ENCODE measurements at places on chromosomes 1 and 21.

GRCh38 chr21:16913010-16913409, 599.8 kb upstream of the CXADR start:
- DNase-seq, result no peak

- no peak for DNase-seq
Measured at GRCh38 chr1:7847599-7847998, 5.3 kb downstream of the UTS2 start.

DNA sequence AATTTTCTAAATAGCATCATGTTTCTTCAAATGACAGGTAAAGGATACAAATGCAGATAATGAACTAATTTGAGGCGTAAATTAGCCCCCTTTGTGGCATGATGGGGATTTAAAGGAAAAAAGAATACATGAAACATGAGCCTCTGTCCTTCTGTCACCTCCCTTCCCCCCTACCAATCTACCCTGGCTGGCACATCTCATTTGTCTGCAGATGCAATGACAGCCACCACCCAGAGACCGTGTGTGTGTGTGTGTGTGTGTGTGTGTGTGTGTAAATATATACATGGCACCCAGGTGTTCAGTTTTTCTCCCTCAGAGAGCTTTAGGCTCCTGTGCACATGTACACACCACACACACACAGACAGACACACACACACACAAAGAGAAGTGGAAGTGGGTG, 451.1 kb downstream of the RWDD3 start:
- no peak for DNase-seq

DNA sequence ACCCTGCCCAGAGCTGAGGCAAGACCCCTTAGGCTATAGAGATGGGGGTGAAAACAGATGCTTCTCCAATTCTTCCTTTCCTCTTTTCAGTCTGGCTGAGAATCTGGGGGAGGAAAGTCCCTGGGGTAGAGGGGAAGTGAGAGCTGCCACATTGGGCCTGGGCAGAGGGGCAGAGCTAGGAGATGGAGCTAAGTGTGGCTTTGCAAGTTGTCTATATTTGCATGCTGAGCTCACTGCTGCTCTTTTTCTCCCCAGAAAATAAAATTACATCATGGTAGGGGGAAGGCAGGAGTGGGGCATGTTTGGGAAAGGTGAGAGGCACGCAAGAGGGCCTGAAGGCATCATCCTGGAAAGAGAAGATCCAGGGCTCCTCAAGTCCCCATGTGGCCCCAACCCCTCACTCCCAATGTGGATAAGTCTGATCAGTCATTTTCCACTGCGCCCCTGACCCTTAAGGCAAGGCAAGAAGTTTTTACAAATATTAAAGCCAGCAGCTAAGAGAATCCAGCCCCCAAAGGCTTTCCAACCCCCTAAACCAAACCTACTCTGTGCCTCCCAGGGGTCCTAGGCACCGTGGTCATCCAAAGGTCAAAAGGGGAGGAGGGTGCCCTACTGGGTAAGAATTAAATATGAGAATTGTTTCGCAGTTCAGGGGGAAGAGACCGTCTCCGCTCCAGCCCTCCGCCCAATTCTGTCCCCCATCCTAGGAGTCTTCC, 500 bp upstream of the PEA15 start:
- peak; percentile 68 for DNase-seq

DNA sequence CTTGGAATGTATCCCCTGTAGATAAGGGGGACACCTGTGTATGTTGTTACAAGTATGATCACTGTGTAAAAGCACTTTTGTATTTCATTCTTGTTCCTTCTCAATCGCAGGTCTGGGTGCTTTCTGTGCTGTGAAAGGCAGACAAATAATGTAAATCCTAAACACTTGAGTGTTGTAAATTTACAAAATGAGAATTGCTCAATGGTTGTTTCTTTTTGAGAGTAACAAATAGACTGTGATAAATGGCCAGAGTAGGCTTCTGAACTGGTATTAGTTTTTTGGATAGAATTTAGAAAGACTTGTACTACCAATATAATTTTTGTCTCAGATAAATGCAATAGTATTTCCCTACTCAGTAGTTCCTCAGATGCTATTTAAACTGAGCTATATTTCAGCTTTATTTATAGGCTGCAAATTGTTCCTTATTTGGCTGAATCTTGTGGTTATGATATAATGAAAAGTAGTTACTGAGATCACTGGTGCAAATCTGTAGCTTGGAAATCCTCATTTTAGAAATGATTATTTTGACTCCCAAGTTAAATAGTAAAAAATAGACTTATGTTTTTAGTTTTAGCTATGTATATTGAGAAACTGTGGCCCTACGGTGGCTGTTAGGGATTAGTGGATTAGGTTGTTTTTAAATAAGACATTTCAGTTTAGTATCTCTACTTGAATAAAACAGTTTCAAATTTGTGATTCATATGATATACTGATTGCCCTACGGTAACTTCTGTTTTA, 9.2 kb downstream of the BACH1 start:
- DNase-seq, result no peak

DNA sequence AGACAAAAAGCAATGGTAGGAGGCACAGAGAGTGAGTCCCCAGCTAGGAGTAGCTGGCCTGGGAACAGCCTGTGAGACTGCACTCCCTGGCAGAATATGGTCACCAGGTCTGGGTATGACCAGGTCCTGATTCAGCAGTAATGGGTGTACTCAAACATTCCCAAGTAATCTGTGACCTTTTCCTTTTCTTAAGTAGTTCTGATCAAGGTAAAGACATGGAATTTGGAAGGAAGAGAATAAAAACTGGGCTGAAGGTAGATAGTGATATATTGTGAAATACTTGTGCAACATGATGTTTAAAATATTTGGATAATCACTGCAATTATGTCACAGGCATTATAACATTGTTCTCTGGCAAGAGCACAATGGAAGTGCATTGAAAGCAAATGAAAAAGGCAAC, 147.2 kb upstream of the DPYD start:
- DNase-seq, result no peak

- no peak for DNase-seq
Measured at GRCh38 chr21:42257091-42257765, 38.3 kb downstream of the ABCG1 start.

DNA sequence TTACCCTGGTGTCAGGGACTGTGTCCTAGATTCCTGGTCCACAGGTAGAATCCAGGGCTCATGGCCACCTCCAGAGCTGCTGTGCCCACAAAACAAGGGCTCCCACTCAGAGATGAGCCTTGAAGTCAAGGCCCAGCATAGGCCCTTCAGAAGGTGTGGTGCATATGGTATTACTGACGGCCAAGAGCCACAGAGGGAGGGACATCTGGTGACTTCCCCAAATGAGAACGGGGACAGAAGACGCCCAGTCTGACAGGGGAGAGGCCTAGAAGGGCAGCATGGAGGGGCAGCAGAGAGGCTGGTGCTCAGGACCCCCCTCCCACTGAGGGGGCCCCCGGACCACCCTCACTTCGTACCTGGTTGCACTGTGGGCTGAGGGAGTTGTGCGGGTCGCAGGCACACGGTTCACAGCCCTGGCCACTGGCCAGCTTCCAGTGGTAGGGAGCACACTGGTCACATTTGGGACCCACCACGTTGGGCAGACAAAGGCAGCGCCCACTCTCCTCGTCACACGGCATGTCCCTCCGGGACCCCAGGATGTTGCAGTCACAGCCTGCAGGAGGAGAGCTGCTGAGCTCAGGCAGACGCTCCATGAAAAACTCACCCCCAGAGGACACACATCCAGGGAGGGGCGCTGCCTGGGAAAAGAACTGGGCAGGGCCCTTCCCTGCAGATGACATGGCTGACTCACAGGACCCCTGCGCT, 25.0 kb downstream of the LAMB3 start:
- DNase-seq, result peak; percentile 33

DNA sequence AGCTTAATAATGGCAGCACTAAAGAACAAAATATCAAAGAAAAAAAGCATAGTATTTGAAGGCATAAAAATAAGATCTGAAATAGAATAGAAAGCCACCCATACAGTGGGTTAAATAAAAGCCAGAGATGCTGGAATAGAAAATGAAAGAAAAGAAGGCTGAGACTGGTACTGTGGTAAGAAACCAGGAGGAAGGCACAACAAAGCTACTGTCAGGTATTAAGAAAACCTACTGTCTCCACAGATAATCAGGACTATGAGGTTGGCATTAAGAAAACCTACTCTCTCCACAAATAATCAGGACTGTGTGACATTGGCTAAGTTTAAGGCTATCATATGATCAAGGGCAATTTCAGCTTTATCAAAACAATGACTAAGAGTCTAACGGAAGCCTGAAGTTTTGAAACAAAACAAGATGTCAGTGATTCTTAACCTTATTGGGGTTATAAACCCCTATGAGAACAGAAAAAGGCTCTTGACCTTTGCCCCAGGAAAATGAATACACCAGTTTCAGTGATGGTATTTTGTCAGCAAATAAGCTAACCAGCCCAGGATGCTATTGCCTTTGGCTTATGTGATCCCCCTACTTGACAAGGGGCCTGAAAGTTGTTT, 24.4 kb downstream of the MCOLN2 start:
- no peak for DNase-seq

DNA sequence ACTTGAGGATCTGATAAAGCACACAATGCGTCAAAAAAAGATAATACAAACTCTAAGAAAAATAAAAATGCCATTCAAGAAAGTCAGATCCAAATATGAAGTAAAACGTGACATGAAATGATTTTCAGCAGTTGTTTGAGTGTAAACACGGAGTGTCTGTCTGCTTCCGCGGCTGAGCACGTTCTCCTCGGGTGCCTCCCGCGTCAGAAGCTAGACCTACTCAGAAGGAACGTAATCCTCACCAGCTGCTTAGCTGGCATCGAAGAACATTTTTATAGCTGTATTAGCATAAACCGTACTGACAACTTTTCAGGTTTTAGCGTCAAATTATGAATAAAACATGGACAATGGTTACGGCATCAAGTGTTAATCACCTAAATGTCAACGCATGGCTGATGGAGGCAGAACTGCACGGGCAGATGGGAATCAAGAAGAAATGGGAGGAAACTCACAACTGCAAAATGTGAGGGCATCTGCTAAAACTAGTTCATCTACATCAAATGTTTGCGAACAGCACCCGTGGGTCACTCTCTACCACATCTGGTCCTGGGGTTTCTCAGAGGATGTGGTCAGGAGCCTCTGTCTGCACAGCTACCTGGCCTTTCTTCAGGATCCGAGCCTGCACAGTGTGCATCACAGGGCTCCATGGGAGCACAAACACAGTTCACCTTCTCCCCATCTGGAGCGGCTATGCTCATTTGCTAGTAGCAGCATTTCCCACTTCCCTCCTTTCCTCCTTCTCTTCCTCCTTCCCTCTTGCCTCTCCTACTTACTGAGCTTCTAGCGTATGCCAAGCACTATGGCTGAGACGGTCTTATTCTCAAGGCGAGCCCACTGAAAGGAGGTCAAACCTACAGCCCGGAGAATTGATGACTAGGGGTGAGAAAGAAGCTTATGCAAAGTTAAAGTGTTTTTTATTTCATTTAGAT, 40.0 kb downstream of the RCAN1 start:
- no peak for DNase-seq

DNA sequence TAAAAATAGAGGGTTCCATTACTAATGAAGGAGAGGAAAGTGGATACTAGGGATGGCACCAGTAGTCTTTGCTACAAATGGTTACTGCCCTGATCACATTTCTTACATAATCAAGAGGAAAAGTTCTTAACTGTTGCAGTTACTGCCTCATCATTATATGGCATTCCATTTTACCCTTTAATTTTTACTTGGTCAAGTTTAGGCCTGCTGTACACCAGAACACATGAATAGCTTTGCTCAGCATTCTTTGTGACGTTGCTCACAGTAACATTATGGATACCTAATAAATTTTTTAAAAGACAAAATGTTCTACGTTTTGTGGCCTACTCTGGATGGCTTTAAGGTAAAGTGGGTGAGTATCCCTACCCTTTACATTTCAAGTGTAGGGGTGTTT, 38.6 kb upstream of the CR1L start:
- DNase-seq, result no peak

GRCh38 chr1:44805311-44806024, 1.7 kb downstream of the DYNLT4 start:
- DNase-seq, result no peak

DNA sequence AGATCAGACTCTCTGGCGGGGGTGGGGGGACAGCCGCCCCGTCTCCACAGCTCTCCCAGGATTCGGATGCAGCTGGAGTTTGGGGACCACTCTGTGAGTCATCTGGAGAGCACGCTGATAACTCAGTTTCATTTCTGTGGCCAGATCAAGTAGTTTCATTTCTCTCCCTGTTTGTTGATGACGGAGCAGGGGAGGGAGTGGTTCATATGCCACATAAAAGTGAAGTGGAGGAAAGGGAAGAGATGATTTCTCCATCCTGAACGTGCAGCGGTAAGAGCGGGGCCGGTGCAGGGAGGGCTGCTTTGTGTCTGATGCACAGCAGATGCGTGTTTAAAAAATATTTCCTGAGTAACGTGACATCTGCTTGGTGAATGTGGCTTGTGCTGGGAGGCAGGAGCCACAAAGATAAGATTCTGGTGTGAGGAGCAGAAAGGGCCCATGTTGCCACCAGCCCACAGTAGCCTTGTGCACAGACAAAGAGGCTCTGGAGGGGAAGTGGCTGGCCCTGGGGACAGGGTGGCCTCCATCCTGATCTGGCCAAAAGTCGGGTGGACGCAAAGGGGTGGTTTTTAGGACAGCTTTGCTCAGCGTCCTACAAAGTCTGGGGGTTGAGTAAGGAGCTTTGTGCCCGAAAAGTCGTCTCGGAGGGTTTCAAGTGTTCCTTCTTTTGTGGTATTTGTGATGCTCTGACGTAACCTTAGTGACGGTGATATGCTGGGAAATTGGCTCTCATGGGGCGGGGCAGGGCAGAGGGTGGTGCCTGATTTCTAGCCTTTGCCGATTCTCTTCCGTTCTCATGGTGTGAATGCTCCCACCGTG, at the start of gene MX2:
TSS of gene MX2 (plus strand) at position 242 of the 819 bp plus-strand sequence. CDS start 14,880 bp downstream, outside the sequence.
- peak; percentile 75 for DNase-seq

- DNase-seq, result peak; percentile 19
Measured at GRCh38 chr1:40530735-40531380, 579 bp upstream of the ZNF684 start.

DNA sequence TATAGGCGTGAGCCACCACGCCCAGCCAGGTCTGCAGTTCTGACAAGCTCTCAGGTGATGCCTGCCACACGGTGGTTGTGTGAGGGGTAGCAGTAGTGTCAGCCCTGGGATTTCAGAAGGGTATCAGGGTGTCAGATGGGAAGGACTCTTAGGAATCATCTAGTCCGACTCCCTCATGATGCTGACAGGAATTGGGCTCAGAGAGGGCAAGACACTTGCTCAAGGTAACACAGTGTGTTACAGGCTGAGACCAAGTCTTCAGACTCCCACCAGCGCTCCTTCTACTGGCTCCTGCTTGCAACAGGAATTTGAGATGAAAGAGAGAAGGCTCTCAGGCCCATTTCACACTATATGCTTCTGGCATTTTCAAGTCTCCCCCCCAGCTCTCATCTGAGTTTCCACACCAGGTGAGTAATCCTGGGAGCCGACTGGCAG, 6.9 kb downstream of the HTR1D start:
- no peak for DNase-seq

DNA sequence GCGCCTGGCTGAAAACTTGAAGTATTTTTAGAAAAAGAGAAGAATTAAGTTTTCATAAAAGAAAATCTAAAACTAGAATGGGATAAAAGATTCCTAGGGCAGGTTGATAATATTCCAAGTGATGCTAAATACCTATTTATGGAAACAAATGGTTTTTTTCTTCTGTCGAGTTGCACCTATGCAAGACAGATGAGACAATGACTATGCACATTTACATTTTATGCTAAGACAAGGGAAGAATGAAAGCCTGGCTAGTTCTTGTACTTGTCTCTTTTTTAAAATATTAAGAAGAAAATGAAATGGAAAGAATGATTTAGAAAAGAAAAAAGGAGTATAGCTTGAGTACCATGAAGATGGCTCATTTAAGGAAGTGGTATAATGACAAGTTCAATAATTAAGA, 24.4 kb upstream of the USP24 start:
- no peak for DNase-seq

GRCh38 chr1:57156907-57157306, 191.1 kb upstream of the C8B start:
- DNase-seq, result no peak
